Amniotic stem cell (primary cell): ENCODE measurements at places on chromosomes 3 and 15.

- DNase-seq = no peak
Measured at GRCh38 chr3:183807209-183807728, 18.1 kb downstream of the MAP6D1 start.

DNA sequence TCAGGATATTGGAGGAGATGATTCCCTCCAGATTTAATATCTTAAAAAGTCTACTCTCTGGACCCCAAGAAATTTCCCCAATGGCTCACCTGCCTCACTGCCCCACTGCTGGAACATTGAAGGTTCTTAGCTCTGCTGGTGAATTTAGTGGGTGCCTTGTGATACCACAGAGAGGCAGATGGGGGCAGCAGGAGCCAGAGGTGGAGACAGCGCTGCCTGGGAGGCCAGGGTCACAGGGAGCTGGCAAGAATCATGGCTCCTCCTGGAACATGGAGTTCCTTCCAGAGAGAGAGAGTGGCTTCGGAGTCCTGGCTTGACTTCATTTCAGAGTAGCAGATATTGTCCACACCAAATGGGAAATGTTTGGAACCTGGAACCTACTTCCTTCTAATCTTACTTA lies 263.5 kb upstream of the CFAP20DC start:
- DNase-seq = no peak

- no peak for DNase-seq
Measured at GRCh38 chr3:116423945-116424344, 21.3 kb downstream of the LSAMP start.

- no peak for DNase-seq
Measured at GRCh38 chr15:83610901-83611685, 42.8 kb upstream of the ADAMTSL3 start.

DNA sequence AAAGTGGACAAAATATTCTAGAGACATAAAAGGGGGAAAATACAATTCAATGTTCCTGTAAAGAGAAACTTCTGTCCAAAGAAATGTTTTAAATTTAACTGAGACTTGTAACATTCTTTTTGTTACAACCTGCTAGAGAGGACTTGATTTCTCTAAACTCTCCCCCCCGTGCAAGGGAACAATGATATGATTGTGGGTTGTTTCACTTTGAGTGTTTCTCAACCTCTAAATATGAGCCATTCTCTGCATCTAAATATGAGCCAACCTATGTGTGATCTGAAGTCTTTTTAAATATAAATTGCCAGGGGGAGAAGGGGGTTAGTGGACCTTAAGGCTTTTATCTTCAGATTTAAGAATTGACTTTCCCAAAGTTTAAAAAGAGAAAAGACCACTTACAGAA lies 14.6 kb downstream of the ZNF860 start:
- DNase-seq = no peak

DNA sequence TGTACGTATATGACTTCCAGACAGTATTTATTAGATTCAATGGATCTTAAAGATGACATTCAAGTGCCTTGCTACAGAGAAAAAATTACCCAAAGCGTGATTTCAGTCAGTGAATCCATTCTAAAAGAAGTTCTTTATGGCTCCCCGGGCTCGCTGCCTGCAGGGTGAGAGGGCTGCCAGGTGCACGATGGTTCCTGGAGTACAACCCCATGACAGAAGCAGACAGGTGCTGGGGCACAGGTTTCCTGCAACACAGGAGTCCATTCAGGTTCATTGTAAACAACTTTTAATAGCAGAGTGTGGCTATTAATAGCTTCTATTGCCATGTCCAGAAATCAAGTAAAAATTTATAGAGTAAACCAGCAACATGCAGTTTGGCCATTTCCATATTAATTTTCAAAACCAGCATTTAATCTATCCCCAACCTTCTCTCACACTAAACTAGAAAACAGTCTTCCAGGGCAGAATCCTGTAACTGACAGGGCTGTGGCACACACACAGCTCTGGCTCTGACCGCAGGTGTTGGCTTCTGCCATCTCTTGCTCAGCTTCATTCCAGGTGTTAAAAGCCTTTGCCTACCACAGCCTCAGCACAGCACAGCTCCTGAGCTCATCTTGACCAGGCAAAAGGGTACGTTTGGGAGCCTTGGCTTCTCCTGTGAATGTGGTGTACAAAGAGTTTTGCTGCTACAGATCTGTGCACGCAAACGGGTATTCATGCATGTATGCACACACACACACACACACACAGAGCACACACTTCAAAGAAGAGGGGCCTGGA lies 185.9 kb downstream of the MEX3B start:
- DNase-seq = no peak

DNA sequence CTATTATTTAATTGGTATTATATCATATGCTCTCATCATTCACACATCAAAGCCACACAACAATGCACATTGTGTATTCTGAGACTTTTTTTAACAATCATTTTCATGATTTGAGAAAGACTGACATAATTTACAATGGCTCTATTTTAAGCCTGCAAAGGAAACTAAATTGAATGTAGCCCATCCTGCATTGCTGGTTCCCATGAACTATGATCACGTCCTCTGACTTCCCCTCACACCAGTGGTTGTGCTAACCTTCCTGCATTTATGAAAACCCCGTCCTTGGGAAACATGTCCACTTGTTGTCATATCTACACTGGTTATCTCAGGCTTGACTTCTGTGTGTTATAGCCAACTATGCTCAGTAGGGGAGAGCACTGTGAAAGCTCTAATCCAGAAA lies 546.2 kb downstream of the MECOM start:
- DNase-seq = no peak

DNA sequence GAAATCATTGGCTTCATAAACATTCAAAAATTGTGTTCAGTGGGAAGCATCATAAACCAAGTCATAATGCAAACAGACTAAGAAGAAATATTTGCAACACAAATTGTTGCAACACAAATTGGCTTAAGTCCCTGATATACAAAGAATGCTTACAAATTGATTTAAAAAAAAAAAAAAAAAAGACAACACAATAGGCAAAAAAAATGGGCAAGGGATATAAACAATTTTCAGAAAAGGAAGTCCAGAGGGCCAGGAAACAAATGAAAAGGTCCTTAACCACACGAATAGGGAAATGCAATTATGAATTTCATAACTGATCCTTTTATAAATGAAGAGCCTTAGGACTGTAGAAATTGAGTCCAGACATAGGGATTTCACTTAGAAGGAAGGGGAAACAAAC lies 98.9 kb downstream of the LRRK1 start:
- DNase-seq = no peak

- no peak for DNase-seq
Measured at GRCh38 chr3:182692021-182692420, 101.3 kb upstream of the ATP11B start.

DNA sequence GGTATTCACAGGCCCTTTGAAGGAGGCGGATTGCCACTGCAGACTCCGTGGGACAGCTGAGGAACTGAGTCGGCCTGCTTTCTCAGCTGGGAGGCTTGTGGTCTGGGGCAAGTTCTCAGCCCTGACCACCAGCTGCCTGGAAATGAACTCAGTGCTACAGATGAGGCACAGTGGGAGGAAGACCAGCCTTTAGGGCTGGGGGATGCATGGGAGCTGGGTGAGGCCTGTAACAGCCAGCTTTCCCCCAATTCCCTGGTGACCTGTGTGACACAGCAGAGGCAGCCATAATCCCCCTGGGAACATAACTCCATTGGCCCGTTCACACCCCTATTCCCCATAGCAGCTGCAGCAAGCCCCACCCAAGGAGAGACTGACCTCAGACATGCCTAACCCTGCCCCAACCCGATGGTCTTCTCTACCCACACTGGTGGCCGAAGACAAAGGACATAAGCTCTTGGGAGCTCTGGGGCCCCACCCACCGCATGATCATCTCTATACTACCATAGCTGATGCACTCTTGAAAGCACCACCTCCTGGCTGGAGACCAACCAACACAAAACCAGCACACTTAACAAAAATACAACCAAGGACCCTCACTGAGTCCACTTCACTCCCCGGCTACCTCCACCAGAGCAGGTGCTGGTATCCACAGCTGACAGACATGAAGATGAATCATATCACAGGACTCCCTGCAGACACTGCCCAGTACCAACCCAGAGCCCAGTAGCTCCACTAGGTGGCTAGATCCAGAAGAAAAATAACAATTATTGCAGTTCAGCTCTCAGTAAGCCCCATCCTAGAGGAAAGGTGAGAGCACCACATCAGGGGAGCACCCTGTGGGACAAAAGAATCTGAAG lies 24.9 kb downstream of the ZMAT3 start:
- DNase-seq = no peak

DNA sequence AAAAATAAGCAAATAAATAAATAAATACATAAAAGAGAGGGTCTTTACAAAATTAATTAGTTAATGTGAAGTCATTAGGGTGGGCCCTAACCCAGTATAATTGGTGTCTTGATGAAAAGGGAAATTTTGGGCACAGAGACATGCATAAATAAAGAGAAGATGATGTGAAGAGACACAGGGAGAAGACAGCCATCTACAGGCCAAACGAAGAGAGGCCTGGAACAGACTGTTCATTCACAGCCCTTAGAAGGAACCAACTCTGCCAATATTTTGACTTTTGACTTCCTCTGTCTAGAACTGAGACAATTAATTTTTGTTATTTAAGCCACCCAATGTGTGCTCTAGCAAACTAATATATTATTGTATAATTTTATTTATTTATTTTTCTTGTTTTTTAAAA lies 29.6 kb upstream of the SELENOK start:
- DNase-seq = no peak

- DNase-seq = no peak
Measured at GRCh38 chr3:1955750-1956149, 142.9 kb upstream of the CNTN4 start.

- DNase-seq = no peak
Measured at GRCh38 chr15:31325595-31326155, 960 bp upstream of the KLF13 start.

DNA sequence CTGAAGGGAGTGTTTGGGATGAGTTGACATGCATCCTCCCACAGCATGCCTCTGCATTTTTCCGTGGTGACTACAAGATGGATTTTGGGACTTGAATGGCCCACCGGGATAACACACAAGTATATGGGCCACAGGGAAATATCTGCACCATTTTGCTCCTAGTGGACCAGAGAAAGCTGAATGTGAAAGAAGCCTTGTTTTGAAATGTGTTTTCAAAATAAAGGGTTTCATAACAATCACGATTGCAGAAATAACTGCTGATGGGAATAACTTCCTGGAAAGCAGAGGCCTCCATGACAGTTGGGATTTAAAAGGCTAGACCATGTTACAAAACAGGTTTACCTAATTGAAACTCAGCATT lies 77.5 kb upstream of the PRR23C start:
- DNase-seq = no peak

- no peak for DNase-seq
Measured at GRCh38 chr3:16130066-16130465, 44.4 kb upstream of the GALNT15 start.

- no peak for DNase-seq
Measured at GRCh38 chr15:54082836-54083492, 104.7 kb downstream of the UNC13C start.

- no peak for DNase-seq
Measured at GRCh38 chr3:194086388-194087075, 49.4 kb upstream of the HES1 start.

- no peak for DNase-seq
Measured at GRCh38 chr15:26023691-26024090, 160.6 kb upstream of the ATP10A start.

DNA sequence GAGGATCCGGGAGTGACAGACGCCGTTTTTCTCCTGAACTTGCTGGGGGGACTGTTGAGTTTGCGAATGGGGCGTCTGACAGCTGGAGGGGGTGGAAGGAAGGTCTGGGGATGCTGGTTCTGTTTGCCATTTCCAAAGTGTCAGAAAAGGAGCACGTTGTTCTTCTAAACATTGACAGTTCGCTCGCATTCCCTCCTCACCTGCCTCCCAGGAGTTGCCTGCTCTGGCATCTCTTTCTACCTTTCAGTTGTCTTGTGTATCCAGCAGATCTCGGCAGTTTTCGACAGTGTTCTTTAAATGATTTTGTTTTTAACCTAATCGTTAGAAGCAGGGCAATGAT lies 829 bp downstream of the SELENOT start:
- DNase-seq = no peak
